SJCRH30 (cell line): ENCODE measurements at places on chromosomes 1 and 21. TPM values are rescaled to one million over a fixed set of nuclear protein-coding genes. Genes with fewer than 3 reads are reported as not detected.

DNA sequence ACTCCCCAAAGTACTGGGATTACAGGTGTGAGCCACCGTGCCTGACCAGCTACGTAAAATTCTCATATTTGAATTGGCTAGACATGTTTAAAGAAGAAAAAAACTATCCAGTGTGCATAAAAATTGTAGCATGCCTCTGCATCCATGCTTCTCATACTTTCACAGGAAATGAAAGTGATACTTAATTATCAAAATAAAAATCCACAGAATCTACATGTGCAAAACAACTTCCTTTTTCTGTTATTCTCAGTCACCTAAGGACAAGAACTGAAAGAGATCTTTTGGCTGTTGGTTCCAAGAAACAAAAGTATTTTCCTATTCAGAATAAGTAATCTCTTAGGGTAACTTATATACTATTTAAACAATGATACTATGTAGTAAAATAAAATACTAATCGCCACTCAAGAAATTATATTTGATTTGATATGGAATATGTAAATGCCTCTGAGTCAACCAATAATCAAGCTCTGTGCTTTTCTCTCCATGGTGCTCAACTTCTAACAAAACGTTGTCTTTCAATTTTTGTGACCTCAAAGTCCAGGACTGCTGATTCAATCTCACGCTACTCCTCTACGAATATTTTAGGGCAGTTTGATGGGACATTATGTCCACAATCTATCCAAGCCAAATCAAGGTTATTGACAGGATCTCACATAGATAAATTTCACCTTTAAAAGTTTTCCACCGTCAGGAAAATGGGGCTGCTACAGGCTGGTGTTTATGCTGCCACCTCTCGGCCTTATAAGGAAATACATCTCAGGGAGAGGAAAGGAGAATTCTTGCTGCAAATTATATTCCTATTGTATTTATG is 102.7 kb downstream of the ZNF281 start:
- no peaks in the 10 kb centered on the region for H3K36me3 ChIP-seq
- DNase-seq = peak; percentile 39
- no peak overlapping the region for H3K27ac ChIP-seq
- H3K4me3 ChIP-seq = no peak overlapping the region
- no peaks in the 10 kb centered on the region for H3K27me3 ChIP-seq

GRCh38 chr21:41950941-41951351 is 2.9 kb downstream of the C2CD2 start:
- DNase-seq = no peak
- H3K27ac ChIP-seq = no peak overlapping the region
- no peaks in the 10 kb centered on the region for H3K36me3 ChIP-seq
- no peaks in the 10 kb centered on the region for H3K27me3 ChIP-seq
- H3K4me1 ChIP-seq = peaks cover 3% of the 10 kb centered on the region
- no peak overlapping the region for H3K4me3 ChIP-seq

DNA sequence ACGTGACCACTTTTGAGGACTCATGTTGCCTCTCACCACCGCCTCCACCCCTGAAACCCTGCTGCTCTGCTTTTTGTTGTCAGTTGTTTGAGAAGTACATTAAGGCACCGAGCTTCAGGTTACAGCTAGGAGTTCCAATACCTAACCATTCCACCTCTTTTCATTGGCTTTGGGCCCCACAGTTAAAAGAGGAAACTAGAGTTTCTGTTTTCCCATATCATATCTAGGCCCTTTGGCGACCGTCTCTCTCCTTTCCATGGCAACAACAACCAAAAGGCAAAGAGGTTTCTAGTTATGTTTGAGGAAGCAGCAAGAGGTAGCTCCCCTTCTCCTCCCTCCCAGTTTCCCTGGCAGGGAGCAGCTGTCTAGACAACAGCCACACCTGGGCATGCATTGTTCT is 5.9 kb downstream of the ANKRD35 start:
- no peak overlapping the region for H3K4me3 ChIP-seq
- H3K36me3 ChIP-seq = no peaks in the 10 kb centered on the region
- no peak for DNase-seq
- H3K27ac ChIP-seq = no peak overlapping the region
- H3K27me3 ChIP-seq = no peaks in the 10 kb centered on the region

DNA sequence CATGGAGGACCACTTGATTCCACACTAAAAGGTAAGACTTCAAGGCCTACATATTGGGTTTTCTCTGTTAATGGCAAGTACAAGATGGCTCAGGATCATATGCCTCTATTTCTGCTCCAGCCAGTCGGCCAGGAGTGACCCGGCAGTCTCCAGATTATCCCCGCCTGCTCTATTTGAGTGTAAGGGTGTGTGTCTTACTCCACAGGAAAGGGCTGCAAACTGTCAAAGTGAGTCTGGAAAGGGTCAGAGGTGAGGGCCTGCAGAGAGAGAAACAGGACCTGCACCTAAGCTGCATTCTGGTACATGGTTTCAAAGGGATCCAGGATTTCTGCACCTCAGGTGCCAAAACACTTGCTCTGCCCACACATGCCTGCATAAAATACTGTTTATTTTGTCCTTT is 9.2 kb downstream of the ZNF692 start:
- no peaks in the 10 kb centered on the region for H3K27me3 ChIP-seq
- peaks cover 13% of the 10 kb centered on the region for H3K36me3 ChIP-seq
- H3K27ac ChIP-seq = no peak overlapping the region
- no peaks in the 10 kb centered on the region for H3K4me1 ChIP-seq
- H3K4me3 ChIP-seq = no peak overlapping the region
- no peak for DNase-seq

The OR6N1 gene
- not detected in 2 replicates for total RNA-seq

The AMY2A gene
- not detected in 2 replicates for total RNA-seq
